ENCODE measurements at places on chromosomes 4 and X.

DNA sequence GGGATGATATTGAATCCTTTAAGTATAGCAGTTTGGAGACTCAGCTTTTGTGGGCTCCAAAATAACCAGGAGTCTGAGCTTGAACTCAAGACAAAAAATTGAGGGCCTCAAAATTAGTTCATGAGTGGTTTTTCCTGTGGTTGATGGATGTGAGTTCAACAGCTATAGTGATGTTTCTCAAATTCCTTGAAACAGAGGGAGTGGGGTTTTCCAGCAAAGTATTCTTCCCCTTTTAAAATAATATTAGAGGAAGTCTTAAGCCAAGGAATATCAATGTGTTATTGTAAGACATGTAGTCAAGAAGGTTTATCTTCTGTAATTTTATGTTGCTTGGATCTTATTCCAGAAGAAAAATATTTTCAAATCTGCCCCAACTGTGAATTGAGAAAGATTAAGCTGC is 10.6 kb downstream of the OTC start:
- DNase-seq: no peak

DNA sequence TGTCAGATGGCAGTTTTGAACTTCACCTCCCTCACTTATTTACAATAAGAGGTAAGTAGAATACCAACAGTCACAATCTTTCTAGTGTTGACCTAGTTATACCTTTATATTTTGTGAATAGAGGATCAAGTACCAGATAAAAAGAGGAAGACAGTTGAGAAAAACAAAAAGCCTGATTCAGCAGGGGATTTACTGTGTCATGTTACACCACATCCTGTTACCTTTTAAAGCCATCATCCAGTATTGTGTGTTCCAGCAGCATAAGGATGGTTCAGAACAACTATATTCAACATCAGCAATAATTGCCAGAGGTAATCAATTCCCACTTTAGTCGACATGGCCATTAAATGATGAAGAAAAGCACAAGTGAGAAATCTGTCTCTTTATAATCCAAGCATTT is 21.3 kb upstream of the CXCL6 start:
- no peak for DNase-seq

- DNase-seq: no peak
Observed at GRCh38 chr4:154610582-154610981, 1.9 kb downstream of the FGG start.

DNA sequence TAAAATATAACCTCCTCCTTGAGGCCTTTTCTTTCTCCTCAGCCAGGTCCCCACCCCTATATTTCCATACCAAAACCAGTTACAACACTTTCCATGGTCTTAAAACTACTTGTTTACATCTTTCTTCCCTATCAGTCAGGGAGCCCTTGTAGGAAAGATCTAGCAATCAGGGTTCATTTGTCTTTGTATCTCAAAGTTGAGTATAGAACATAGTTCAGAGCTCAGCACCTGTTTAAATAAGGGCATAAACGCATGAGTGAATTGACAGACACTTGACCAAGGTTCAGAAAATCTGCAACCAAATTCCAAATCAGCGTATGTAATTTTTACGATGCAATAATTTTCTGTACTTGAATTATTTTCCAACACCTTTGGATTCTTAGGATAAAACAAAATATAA is 352.2 kb upstream of the MAGEB16 start:
- no peak for DNase-seq

DNA sequence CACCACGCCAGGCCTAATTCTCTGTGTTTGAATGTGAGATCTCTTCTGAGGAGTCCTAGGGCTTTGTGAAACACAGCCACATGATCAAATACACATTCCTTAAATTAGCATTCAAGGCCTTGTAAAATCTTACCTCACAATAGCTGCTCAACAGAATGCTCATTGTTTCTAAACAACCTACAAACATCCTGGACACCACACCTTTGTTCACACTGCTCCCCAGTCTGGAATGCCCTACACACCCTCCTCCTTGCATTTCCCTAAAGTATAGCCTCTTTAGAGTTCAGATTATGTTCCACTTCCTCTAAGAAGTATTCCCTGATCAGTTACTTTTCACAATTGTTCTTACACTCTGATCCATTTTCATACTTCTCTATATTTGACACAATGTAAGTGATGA is 110.6 kb downstream of the AGTR2 start:
- no peak for DNase-seq

- no peak for DNase-seq
Observed at GRCh38 chrX:48470110-48470832, at the start of gene SLC38A5. Gene SLC38A5 (minus strand): TSS chrX:48470260. CDS start chrX:48467924, 2,336 bp downstream.

- no peak for DNase-seq
Observed at GRCh38 chr4:123088501-123088900, 166.1 kb upstream of the NUDT6 start.

- no peak for DNase-seq
Observed at GRCh38 chr4:11529625-11530201, 101.0 kb upstream of the HS3ST1 start.

Measured in stimulated activated CD4-positive, alpha-beta T cell treated with anti-CD3 and anti-CD28 coated beads, Interleukin-12 subunit alpha, Interleukin-12 subunit beta, amount 100 ng/mL, for 24 hours (primary cell).